ENCODE measurements at places on chromosomes 4 and X. TPM values are rescaled to one million over a fixed set of nuclear protein-coding genes. Genes with fewer than 3 reads are reported as not detected.

Gene RXFP1
- total RNA-seq = 0.34 TPM

Gene MAGEA1
- total RNA-seq = not detected

Gene UNC5C
- total RNA-seq = 4.1 TPM

Gene BEX5
- not detected for total RNA-seq

Gene REST
- total RNA-seq = 20.0 TPM

Gene UCP1
- total RNA-seq = not detected

Gene HSPA4L
- 5.8 TPM for total RNA-seq

Gene BTC
- total RNA-seq = 0.63 TPM

Gene DCAF8L2
- not detected for total RNA-seq

Gene GPC3
- 0.63 TPM for total RNA-seq

Gene NAA11
- not detected for total RNA-seq

Gene SCFD2
- 19.7 TPM for total RNA-seq

Gene CITED1
- not detected for total RNA-seq

Gene SASH3
- total RNA-seq = not detected

Gene FGF2
- total RNA-seq = 31.1 TPM

Gene REELD1
- total RNA-seq = not detected

Gene WWC2
- total RNA-seq = 13.8 TPM

Gene NSDHL
- 13.7 TPM for total RNA-seq

Gene SGMS2
- total RNA-seq = 38.9 TPM

Gene GUCY1B1
- total RNA-seq = 46.3 TPM

Gene CPZ
- 12.2 TPM for total RNA-seq

Gene BRCC3
- 9.3 TPM for total RNA-seq

Gene PAGE2
- total RNA-seq = not detected

Gene RHOXF1
- total RNA-seq = not detected

Gene BST1
- 8.7 TPM for total RNA-seq

Gene TMEM154
- 2.7 TPM for total RNA-seq

Gene CLIC2
- 21.0 TPM for total RNA-seq

Gene IL3RA
- not detected for total RNA-seq

Gene PRRG3
- total RNA-seq = 0.47 TPM

Gene SERTM2
- total RNA-seq = not detected

Gene DTHD1
- not detected for total RNA-seq

Gene TMEM156
- 0.17 TPM for total RNA-seq

Gene C4orf51
- not detected for total RNA-seq

Gene GYG2
- total RNA-seq = 2.6 TPM

Gene VCX2
- total RNA-seq = not detected

Gene CHIC2
- total RNA-seq = 39.6 TPM
